Hematopoietic multipotent progenitor cell (in vitro differentiated cells): ENCODE measurements at places on chromosomes 11 and 22. TPM values are rescaled to one million over a fixed set of nuclear protein-coding genes. Genes with fewer than 3 reads are reported as not detected.

GRCh38 chr11:111569476-111569875, 29.0 kb downstream of the LAYN start:
- no peak for DNase-seq

DNA sequence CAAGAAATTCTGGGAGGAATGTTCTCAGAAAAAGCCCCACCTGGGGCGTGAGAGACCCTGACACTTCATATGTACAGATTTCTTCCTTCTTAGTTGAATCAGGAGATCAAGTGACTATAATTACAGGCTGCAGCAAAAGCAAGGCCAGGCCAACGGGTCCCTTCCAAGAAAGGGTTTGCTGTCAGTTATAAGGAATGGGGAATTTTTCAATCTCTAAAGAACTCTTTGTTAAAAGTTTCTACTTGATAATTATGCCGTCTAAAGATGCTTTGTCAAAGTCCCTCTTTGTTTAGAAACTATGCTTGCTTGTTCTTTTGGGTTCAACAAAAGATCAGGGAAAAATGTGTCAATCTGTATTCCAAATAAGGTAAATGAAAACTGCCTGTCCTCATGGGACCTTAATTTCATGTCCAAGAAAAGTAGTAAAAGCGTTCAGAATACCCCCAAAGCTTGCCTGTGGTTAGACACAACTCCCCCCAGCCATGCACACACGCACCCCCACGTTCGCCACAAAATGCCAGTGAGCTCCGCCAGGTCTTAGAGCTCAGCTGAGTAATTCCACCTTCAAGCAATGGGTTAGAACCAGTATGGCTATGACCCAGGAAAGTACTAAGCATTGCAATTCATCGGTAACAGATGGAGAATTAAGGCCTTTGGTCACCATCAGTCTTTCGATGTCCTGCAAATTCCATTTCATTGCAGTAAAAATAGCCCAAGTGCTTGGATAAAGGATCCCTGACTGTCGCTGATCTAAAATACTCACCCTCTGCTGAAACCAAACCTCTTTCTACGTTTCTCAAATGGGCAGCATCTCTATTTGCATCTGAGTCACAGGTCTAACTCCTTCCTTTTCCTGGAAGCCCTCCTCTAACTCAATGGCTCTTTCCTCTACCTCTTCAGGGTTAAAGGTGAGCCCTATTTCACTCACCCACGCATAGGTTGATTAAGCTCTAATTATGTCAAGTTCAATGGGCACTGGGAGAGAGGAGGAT, 419.2 kb upstream of the SYN3 start:
- DNase-seq = no peak

GRCh38 chr11:27421819-27422494, 50.6 kb downstream of the LGR4 start:
- DNase-seq = no peak

Gene HEPN1
- not detected for total RNA-seq

Gene APOL5
- total RNA-seq = not detected

Gene KRTAP5-8
- not detected for total RNA-seq

Gene KCNK4
- under 0.01 TPM for total RNA-seq
